ENCODE measurements at places on chromosomes 16 and 17. TPM values are rescaled to one million over a fixed set of nuclear protein-coding genes. Genes with fewer than 3 reads are reported as not detected.

GRCh38 chr16:80704751-80705505, 99.5 kb downstream of the CDYL2 start:
- DNase-seq, result no peak

Gene TAOK1
- 64.1 TPM for total RNA-seq

DNA sequence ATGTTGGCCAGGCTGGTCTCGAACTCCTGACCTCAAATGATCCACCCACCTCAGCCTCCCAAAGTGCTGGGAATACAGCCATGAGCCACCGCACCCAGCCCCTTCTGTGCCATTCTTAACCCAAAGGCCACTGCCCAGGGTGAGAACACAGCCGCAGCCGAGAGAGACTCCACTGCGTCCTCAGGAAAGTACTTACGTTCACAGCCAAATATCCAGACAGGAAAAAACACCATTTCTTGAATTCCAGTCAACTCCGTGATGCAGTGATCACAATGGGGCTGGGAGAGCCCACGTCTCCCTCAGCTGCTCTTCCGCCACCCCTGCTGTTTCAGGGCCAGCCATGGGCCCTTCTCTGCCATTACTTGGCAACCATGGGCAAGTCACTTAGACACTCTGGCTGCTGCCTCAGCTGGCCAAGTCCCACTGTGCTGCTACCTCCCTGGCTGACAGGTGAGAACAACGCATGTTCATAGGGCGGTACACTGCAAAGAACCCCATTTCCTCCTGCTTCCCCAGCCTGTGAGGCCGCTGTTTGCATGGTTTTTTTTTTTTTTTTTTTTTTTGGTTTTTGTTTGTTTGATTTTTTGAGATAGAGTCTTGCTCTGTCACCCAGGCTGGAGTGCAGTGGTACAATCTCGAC, 4.3 kb downstream of the CDIP1 start:
- DNase-seq, result no peak

Gene KRT33A
- total RNA-seq, result not detected
